Activated naive CD4-positive, alpha-beta T cell treated with anti-CD3 and anti-CD28 coated beads, Interleukin-2, amount 50 U/mL, for 72 hours (primary cell): ENCODE measurements at places on chromosomes 7 and 10. TPM values are rescaled to one million over a fixed set of nuclear protein-coding genes. Genes with fewer than 3 reads are reported as not detected.

NME8 gene
- total RNA-seq, result not detected

SPDYE8 gene
- total RNA-seq, result not detected

SLC26A5 gene
- not detected for total RNA-seq

GPR158 gene
- total RNA-seq, result not detected

SFR1 gene
- total RNA-seq, result 19.4 TPM

NPC1L1 gene
- 0.14 TPM for total RNA-seq

ASL gene
- 30.7 TPM for total RNA-seq

SFRP4 gene
- not detected for total RNA-seq

LIPM gene
- total RNA-seq, result not detected

UPK3BL2 gene
- 26.0 TPM for total RNA-seq

ZNF853 gene
- total RNA-seq, result 0.89 TPM

IDI2 gene
- not detected for total RNA-seq

DNA sequence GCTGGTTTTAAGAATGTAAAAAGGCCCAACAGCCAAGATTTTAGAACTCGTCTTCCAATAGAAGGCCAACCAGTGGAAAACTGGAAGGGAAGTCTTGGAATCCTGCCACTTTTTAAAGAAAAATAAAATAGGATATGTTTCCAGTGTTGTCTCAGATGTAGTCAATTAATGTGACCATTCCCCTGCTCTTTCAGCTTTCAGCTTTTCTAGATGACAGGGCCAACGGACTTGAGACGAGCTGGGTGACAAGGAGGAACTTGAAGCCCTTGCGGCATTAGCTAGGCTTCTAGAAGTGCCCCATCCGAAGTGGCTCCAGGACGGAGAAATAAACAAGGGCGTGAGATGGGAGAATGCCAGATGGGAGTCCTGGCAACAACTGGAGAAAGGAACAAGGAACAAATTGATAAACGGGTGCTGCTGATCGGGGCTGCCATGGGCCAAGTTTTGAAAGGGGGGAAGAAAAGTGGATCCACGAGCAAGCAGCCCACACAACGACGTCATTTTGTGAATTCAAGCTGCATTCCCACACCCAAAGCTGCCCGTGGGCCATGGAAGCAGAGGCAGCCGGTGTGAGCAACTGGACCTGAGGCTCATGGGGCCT lies 42.3 kb downstream of the CTBP2 start:
- DNase-seq, result no peak

DNA sequence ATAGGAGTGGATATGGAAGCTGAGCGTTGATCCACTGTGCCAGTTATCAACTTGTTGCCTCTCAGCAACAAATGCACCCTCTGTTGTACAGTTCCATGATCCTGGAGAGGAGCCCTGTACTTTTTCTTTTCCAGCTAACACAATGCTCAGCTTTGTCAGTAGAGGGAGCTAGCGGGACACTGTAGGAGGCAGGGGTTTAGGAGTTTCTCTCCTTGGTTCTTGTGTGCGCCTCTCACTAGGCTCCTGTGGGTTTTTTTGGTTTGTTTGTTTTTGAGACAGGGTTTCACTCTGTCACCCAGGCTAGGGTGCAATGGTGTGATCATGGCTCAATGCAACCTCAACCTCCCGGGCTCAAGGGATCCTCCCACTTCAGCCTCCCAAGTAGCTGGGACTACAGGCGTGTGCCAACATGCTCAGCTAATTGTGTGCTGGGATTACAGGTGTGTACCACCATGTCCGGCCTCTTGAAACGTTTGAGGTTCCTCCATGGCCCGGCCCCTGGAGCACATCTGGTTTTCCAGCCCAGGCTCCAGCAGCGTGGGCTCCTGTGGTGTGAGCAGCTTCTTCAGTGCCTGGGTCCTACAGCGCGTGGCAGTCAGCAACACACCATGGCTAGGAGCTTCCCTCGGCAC lies 12.0 kb upstream of the MARVELD1 start:
- DNase-seq, result peak; percentile 63

- DNase-seq, result no peak
These were observed 457.1 kb downstream of the TYW1 start for GRCh38 chr7:67453580-67454380.

DNA sequence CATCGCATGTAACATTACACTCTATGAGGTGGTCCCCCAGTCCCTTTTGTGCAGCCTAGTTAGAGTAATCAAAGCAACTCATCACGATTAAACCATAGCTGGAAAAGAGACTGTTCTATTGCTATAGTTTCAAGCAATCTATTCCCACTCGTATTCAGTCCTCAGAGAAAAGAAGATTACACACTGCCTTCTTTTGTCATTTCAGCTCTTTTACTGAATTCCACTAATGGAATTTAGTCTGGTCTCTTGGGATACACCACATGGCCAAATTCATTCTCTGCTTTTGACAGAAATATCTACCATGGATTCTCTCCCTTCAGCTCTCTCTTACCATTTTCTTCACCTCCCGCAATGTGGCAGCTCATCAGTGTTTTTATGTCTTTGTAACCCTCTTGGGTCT lies 108.9 kb upstream of the HDAC9 start:
- no peak for DNase-seq

DNA sequence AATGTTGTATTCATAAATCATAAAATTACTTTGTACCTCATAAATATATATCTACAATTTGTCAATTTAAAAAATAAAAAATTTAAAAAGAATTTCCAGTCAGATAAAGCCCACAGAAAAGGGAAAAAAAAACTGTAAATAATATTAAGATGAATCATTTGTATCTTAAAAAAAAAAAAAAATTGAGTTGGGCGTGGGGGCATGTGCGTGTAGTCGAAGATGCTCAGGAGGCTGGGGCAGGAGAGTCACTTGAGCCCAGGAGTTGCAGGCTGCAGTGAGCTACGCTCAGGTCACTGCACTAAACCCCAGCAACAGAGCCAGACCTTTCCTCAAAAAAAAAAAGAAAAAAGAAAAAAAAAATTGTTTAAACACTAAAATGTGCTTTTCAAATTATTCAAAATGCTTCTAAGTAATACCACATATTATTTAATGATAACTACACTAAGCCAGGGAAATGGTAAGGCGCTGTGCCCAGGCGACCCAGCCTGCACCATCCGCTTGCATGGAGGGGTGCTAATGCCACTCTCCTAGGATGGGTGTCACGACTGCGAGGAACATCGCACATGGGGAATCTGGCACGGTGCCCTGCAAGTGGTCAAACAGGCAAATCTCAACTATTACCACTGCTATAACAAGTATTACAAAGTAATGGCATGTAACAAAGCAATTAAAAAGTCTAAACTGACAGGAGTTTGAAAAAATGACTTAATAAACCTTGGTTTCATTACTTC lies 15.4 kb downstream of the GLUD1 start:
- DNase-seq, result no peak

- DNase-seq, result no peak
These were observed 34.0 kb downstream of the FOXL3 start for GRCh38 chr7:324011-324410.

DNA sequence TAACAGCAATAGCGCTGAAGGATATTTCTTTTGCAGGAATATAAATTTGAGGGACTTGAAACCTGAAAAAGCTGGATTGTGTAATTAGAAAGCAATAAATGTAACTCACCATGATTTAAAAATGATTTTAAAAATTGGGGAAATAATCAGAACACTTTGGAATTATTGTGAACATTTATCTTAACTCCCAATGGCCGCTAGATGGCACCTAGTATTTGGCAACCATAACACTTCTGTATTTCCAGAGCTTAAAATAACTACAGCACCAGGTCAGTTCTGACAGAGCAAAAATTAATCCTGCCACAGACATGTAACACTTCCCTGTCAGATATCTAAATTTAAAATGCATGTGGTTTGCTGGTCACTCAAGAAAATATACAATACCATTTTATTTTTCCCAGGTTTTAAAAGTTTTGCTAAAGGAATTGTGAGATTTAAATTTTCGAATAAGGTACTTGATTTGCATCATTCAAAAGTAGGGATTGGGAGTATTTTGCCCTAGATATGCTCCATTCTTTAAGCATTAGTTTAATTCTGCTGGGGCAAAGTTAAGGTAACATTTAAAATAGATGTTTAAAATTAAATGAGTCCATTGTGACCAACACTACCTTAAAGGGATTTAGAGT lies 144.5 kb downstream of the PPP1R3A start:
- no peak for DNase-seq

DNA sequence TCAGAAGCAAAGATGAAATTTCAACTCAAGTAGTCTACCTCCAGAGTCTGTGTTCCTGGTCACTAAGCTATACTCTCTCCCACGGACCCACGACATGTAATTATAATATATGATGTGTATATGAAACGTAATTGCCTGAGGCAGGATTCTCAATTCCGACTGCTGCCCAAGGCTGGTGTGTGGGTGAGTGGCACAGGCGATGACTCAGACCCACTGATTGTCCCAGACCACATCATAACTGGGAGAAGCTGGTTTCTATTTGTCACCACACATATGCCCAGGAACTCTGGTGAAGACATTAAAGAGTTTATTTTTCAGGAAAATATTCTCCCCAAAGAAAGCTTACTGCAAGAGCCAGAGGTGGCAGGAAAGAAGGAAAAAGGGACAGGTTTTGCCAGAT lies 219.3 kb downstream of the JAZF1 start:
- no peak for DNase-seq

GRCh38 chr7:27082171-27082570 lies 13.6 kb downstream of the HOXA1 start:
- no peak for DNase-seq

DNA sequence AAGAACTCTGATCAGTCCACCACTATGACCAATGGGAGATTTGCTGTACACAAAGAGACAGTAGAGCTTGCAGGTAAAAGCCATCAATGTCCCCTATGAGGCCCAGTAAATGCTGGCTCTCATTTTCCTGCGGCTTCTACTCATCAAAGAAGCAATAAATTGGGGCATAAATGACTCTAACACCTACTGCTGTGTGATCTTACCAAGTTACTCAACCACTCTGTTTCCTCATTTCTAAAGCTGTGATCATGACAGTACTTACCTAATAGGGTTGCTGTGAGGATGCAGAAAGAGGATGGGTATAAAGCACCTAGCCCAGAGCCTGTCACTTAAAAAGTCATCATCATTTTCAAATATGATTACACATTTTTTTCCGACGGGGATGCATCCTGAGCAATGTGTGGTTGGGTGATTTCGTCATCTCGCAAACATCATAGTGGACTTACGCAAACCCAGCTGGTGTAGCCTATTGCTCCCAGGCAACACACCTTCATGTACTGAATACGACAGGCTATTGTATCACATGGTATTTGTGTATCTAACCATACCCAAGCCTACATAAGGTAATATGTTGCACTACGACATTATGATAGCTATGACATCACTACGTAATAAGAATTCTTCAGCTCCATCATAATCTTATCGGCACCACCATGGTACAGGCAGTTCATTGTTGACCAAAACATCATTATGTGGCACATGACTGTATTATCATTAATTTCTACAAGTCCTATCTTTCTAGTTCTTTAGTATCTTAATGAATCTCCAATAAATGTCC lies 7.1 kb upstream of the MGMT start:
- no peak for DNase-seq

DNA sequence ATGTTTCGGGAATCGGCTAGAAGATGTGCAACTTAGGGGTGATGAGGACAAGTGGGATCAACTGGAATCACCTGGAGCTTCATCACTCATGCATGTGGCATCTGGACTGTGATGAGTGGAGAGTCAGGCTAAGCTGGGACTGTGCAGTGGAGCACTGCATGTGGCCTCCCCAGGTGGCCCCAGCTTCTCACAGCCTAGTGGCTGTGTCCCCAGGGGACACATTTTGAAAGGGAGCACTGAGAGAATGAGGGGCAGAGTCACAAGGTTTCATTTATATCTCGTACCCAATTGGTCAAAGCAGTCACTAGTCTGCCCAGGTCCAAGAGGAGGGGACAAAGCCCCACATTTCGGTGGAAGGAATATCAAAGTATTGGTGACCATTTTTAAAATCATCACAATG lies 54.8 kb upstream of the TCF7L2 start:
- no peak for DNase-seq

DNA sequence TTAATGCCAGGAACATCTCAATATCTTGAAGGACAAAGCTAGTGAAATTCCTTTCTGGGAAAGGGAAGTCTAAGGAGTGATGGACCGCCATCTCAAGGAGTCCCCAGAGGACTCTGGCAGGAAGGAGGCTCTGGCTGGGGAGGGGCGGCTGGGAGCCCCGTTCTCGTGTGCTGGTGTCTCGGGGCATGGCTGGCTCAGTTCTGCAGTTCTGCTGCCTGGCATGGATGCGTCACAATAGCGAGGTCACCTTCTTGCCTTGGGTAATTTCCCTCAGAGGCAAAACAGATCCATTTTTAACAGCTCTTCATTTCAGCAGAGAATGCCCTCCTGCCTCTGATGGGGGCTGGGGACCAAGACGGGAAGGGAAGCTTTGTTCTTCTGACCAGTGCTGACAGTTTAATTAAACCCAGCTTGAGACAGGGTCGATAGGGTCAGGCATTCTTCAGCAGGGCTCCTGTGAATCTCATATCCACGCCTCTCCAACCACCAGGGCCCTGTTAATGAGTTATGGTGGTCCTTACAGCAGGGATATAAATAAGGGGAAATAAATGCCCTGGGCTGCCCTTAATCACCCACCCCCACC lies 35.7 kb downstream of the SLIT1 start:
- no peak for DNase-seq

DNA sequence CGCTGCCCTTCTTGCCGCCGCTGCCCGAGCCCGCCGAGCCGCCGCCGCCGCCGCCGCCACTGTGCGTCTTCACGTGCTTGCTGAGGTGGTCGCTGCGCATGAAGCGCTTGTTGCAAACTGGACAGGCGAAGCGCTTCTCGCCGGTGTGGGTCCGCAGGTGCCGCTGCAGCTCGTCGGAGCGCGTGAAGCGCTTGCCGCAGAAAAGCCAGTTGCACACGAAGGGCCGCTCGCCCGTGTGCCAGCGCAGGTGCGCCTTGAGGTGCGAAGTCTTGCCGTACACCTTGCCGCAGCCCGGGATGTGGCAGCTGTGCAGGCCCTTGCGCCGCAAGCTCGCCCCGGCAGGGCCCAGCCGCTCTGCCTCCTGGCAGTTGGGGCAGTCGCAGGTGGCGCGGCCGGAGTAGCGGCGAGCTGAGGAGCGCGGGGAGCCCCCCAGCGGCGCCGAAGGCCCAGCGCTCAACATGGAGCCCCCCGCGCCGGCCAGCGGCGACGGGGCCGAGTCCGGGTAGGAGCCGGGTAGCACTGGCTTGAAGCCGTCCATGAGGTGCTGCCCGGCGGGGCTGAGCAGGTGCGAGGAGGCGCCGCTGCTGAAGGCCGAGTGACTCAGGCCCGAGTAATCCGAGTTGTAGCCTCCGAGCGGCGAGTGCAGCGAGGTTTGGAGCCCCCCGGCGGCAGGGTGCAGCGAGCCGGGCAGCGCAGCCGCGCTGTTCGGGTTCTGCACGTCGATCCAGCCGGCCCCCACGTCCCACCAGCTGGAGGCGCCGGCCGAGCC lies 2.1 kb downstream of the SP8 start:
- no peak for DNase-seq

DNA sequence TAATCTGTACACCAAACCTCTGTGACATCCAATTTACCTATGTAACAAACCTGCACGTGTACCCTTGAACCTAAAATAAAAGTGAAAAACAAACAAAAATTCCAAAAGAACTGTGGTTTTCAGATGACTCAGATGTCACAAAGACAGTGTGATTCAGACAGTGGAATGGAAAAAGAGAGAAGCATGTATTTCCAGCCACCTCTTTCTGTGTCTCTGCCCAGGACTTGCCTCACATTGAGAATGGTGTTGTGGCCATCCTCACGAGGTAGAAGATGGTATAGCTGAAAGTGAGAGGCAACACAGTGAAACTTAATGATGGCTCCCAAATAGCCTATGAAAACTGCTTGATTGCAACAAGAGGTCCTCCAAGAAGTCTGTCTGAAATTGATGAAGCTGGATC lies 78.0 kb downstream of the ARL5B start:
- no peak for DNase-seq

GRCh38 chr10:34323192-34323591 lies 491.9 kb downstream of the PARD3 start:
- no peak for DNase-seq

- no peak for DNase-seq
These were observed 95.7 kb upstream of the ARMC3 start for GRCh38 chr10:22832066-22832602.
